ENCODE measurements at places on chromosomes 4 and X. TPM values are rescaled to one million over a fixed set of nuclear protein-coding genes. Genes with fewer than 3 reads are reported as not detected.

PDCL2 gene
- total RNA-seq: not detected

INTU gene
- 2.0 TPM for total RNA-seq

NLRP2B gene
- total RNA-seq: not detected

NAP1L2 gene
- 0.97 TPM for total RNA-seq

VCX2 gene
- total RNA-seq: not detected

DCLK2 gene
- total RNA-seq: 1.1 TPM

GATA1 gene
- total RNA-seq: 0.17 TPM

H2AZ1 gene
- 61.1 TPM for total RNA-seq

HAUS3 gene
- 4.2 TPM for total RNA-seq

CSAG1 gene
- total RNA-seq: not detected

FOXR2 gene
- total RNA-seq: not detected

CLGN gene
- 0.36 TPM for total RNA-seq

ADH1A gene
- 0.65 TPM for total RNA-seq

PROM1 gene
- total RNA-seq: 0.84 TPM

CXorf49 gene
- not detected for total RNA-seq

CCDC158 gene
- 0.32 TPM for total RNA-seq

CACNA1F gene
- total RNA-seq: not detected

PAGE4 gene
- total RNA-seq: not detected

ETDB gene
- total RNA-seq: not detected

LEF1 gene
- total RNA-seq: 0.29 TPM

HUWE1 gene
- total RNA-seq: 253 TPM

ATP8A1 gene
- total RNA-seq: 17.5 TPM

All from psoas muscle (tissue), 8 donors.